Putamen (tissue), 1 donor: ENCODE measurements at places on chromosomes 4 and X.
A peak's percentile ranks its signal among the peaks of the same experiment; 100 is the strongest.

GRCh38 chrX:33204889-33205288, 6.5 kb downstream of the DMD start:
- DNase-seq, result no peak

GRCh38 chr4:146098397-146098796, 77.1 kb upstream of the LSM6 start:
- no peak for DNase-seq

DNA sequence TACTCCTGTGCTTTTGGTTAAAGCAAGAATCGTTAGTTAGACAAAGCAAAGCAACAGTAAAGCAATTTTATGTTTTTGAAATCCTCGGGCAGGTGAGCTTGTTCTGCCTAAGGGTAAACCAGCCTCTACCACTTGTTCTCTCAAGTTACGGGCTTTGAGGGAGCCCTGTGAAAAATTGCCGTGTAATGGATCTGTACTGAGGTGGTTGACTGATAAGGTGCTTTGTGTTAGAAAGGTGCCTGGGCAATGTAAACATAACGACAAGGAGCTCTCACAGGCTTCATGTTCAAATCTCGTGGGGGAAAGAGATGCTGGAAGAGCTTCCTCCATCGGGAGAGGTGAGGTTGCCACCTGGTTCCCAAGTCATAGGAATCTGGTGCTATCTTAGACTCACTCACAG, 111.8 kb downstream of the TRAPPC11 start:
- no peak for DNase-seq

DNA sequence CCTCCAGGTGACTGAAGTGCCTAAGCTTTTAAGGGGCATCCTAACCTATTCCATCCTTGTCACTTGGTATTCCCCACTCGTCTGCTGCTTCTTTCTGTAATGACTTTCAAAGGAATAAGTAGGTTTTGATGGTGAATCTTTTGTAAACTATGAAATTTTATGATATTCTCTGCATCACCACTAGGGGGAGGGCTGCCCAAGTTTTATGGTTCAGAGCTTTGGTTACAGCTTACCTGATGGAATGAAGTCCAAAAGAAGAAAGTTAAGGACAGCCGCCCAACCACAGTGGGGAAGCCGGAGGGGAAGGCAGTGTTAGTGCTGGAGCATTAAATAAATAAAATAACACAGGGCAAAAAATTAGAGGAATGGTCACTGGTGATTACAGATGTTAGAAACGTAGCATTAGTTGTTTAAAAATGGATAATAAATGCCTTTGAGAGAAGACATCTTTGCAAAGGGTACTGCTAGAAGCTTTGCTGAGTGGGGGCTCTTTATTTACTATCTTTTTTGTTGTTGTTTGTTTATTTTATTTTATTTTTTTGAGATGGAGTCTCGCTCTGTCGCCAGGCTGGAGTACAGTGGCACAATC, 204.9 kb downstream of the GBA3 start:
- DNase-seq, result peak; percentile 27

DNA sequence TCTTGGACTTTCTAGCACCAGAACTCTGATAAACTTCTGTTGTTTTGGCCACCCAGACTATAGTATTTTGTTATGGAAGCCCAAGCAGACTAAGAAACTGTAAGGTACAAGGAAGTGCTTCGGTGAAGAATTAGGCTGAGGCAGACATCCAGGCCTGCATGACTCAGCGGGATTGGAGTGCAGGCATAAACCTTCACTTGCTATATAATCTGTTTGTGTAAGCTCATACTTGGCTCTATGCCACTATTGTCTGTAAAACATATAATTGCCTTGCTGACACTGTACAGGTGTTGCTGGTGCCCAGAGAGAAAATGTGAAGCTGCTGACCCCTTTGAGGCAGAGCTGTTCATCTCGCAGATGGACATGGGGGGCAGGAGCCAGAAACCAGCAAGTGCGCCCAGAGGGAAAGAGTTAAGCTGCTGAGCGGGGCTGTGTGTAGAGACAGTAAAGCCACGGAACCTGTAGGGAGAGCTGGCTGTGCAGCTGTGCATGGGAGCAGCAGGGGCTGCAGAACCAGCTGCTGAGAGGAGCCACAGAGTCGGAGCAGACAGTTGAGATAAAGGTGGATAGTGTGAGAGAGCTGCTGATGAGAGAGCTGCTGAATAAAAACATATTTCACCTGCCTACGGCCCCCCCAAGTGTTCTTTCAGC, 96.2 kb downstream of the RBM46 start:
- no peak for DNase-seq

DNA sequence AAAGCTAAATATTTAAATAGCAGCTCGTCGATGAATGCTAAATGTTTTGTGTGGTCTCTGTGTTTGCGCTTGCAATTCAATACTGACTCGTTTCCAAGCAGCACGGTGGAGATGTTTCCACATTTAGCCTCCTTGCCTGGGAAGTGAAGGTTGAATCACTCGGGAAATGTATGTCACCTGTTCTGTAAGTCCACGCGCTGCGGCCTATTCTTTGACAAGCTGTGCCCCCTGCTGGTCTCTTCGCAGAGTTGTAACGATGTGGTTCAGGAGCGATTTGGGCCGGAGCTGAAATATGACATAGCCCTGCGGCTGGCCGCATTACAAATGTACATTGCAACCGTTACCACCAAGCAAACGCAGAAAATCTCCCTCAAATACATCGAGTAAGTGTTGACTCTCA, 89.6 kb upstream of the PRPS2 start:
- DNase-seq, result peak; percentile 53

DNA sequence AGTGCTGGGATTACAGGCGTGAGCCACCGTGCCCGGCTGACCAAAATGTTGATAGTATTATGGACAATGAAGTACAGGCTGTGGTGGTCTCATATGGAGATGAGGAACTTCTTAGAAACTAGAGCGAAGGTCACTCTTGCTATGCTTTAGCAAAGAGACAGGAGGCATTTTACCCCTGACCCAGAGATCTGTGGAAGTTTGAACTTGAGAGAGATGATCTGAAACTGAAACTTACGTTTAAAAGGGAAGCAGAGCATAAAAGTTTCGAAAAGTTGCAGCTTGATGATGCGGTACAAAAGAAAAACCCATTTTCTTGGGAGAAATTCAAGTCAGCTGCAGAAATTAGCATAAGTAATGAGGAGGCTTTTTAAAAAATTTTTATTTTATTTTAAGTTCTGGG, 8.5 kb upstream of the CTAG2 start:
- DNase-seq, result no peak

- DNase-seq, result no peak
These were observed 194.3 kb downstream of the SLC4A4 start for GRCh38 chr4:71533121-71533520.

DNA sequence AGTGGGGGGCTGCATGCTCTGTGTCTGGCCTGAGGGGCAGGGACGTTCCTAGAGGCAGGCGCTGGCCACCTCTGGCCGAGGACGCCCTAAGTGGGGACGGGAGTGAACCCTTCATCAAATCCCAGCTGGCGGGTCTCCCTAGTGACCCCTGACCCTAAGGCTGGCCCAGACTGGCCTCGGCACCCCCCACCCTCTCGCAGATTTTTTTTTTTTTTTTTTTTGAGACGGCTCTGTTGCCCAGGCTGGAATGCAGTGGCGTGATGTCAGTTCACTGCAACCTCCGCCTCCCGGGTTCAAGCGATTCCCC, 988 bp upstream of the MXD4 start:
- DNase-seq, result no peak

- DNase-seq, result no peak
These were observed 39.5 kb downstream of the CD40LG start for GRCh38 chrX:136687457-136687856.

GRCh38 chrX:23884427-23885024, 23.2 kb downstream of the APOO start:
- DNase-seq, result no peak

- DNase-seq, result no peak
These were observed at the start of gene GALNTL6 for GRCh38 chr4:171812665-171813525. Gene GALNTL6, plus strand, starts transcription at chr4:171813404.

GRCh38 chrX:16825264-16826035, 39.2 kb downstream of the TXLNG start:
- DNase-seq, result no peak

- DNase-seq, result no peak
These were observed 19.2 kb downstream of the MED28 start for GRCh38 chr4:17633600-17633999.

DNA sequence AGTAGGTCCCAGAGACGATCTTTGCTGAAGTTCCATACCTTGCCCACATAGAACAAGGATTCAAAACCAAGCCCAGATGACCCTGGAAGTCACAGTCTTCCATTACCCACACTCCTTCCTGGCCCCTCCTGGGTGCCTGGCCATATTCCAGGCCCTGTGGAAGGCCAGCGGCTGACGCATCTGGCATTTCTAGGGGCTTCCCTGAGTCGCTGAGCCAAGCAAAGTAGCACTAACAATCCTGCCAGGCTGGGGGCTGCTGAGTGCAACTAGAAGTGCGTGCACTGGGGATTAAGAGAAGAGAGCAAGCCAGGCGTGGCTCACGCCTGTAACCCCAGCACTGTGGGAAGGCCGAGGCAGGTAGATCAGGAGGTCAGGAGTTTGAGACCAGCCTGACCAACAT, 175.2 kb upstream of the CPEB2 start:
- no peak for DNase-seq

GRCh38 chr4:51895158-51895557, 52.2 kb downstream of the DCUN1D4 start:
- DNase-seq, result no peak

- DNase-seq, result no peak
These were observed 212.7 kb downstream of the CENPC start for GRCh38 chr4:67332627-67333026.

DNA sequence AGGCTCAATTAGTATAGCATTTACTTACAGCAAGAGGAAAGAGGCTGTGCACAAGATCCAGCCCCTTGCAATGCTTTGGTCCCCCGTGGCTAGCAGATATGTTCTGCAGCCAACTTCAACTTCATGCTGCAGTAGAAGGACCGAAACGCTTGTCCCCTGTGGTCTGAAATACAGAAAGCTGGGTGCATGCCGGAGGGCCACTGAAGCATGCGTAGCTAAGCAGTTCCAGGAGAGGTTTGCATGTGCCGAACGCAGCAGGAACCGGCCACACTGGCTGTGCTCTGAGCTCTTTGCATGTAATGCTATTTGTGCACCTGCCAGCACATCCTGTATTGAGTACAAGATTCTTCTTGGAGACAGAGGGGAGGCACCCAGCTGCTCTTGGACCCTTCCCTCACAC, 35.8 kb upstream of the SHISA3 start:
- no peak for DNase-seq

- DNase-seq, result peak; percentile 97
These were observed 28.0 kb downstream of the SCD5 start for GRCh38 chr4:82770607-82771006.

- no peak for DNase-seq
These were observed 18.2 kb downstream of the MRFAP1 start for GRCh38 chr4:6658597-6659075.

- no peak for DNase-seq
These were observed 193.0 kb upstream of the C1QTNF7 start for GRCh38 chr4:15234856-15235126.

GRCh38 chr4:170388255-170388654, 298.5 kb upstream of the AADAT start:
- DNase-seq, result no peak

- no peak for DNase-seq
These were observed 285.9 kb downstream of the SLC7A11 start for GRCh38 chr4:137956256-137956655.

GRCh38 chr4:120971884-120972283, 49.4 kb upstream of the PRDM5 start:
- DNase-seq, result no peak

GRCh38 chrX:9581771-9582385, 117.0 kb downstream of the TBL1X start:
- no peak for DNase-seq

- DNase-seq, result no peak
These were observed 24.1 kb downstream of the FHL1 start for GRCh38 chrX:136171420-136171819.

DNA sequence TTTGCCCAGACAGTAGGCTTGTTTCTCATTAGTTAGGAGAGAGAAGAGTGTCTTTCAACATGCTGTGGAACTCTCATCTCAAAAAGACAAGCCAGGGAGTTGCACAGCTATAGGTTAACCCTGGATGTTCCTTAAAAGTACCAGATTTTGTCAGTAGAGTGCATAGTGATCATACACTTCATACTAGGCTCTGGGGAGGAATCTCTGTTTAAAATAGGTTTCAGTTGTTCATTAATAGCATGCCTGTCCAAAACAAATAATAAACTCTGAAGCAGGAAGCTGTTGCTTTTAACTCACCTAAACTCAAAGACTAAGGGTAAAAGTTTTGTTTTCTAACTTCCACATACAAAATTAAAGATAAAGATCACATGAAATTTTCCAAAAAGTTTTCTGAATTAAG, 1948.4 kb downstream of the C4orf33 start:
- DNase-seq, result no peak

DNA sequence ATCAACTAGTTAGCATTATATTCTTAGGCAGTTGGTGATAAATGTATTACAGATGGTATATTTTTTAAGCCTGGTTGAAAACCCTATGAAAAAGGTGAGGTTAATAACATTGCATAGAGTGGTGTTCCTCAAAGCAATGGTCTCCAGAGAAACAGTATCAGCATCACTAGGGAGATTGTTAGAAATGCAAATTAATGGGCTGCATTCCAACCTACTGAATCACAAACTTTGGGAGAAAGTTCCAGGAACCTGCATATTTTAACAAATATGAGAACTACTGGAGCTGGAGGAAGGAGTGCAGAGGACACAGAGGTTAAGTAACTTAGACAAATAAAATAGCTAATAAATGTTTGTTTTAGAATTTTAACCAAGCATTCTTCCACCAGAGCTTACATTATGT, 166.9 kb upstream of the PCDH10 start:
- no peak for DNase-seq

DNA sequence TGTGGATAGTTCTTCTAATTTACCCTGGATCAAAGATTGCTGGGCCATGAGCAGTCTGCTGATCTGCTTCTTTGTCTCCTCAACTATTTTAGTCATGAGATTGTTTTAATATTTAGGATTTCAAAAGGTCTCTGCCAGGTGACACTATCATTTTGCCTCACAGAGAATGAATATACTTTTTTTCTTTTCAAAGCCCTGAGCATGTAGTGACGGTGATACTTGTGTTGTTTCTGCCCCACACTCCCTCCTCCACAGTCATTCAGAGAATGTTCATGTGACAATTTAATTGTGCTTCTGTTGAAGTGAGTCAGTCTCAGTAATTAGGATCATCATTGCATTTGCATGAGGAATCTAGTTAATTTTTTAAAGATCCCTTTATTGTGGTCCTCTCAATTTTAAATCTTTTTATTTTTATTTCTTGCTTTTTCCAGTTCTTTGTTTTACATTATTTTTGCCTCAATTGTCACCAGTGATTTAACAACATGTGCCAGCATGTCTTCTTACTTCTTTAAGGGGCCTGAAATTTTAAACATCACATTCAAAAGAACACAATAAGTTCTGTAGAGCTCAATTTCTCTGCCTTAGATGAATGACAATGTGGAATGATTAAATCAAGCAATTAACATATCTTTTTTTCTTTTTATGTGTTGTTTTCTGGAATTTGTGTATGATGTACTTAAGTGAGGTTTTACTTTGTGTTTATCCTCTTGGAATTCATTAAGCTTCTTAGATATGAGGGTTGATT, 12.3 kb downstream of the MMRN1 start:
- no peak for DNase-seq
